Activated CD4-positive, alpha-beta T cell treated with anti-CD3 and anti-CD28 coated beads, Interleukin-2, amount 10 ng/mL, durations not matched to agents 7 days and 5 days (primary cell): ENCODE measurements at places on chromosomes 6 and 20.

DNA sequence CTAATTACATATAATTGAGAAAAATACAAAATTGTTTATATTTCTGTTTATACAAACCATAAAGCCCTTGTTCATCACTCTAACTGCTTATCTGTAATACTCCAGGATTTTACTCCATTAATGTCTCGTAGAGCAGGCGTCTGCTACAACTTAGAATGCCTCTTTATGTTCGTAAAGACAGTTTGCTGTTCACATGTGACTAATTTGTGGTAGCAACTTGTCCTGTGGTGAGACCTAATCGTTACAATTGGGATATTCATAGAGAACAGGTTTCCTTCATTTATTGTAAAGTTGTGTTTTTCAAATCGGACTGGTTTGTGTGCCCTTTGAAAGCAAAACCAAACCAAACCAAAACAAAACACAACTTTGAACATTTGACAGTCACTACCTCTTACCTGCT is 149.7 kb downstream of the ASCC3 start:
- H3K4me3 ChIP-seq: no peak overlapping the region
- peaks cover 4% of the 10 kb centered on the region for H3K36me3 ChIP-seq
- no peaks in the 10 kb centered on the region for H3K27me3 ChIP-seq
- H3K27ac ChIP-seq: no peak overlapping the region

GRCh38 chr6:35320031-35320410 is 22.3 kb upstream of the PPARD start:
- H3K4me1 ChIP-seq: peaks cover 21% of the 10 kb centered on the region
- DNase-seq: no peak
- H3K4me3 ChIP-seq: no peak overlapping the region
- peak overlapping the region; percentile 55 for H3K27ac ChIP-seq
- H3K36me3 ChIP-seq: peaks cover 72% of the 10 kb centered on the region
- no peaks in the 10 kb centered on the region for H3K27me3 ChIP-seq

GRCh38 chr20:48583801-48584200 is 244.0 kb downstream of the PREX1 start:
- H3K27me3 ChIP-seq: peaks cover 11% of the 10 kb centered on the region
- DNase-seq: no peak
- H3K4me3 ChIP-seq: no peak overlapping the region

- no peak overlapping the region for H3K4me3 ChIP-seq
- no peak for DNase-seq
- peaks cover 11% of the 10 kb centered on the region for H3K36me3 ChIP-seq
- H3K27ac ChIP-seq: no peak overlapping the region
- H3K4me1 ChIP-seq: peaks cover 29% of the 10 kb centered on the region
- no peaks in the 10 kb centered on the region for H3K27me3 ChIP-seq
These were observed 27.9 kb downstream of the MANBAL start for GRCh38 chr20:37317316-37317715.

DNA sequence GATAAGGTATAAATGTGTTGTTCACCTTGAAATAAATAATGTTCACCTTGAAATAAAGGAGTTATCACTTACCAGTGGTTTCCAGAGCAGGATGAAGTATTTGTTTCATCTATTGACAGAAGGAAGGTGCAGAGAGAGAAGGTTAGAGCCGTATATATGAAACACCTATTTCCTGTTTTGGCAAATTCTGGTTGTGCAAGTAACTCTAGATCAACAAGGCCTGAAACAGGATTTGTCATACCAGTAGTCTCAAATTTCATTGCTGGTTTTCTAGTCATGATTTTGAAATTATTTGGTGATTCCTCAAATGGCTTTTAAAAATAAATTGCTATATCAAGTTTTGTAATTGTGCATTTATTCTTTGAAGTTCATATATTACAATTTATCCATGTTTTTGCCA is at the start of gene CRISP3:
TSS of gene CRISP3 (minus strand) at position 130 of the 400 bp plus-strand sequence. CDS start at position 109, 21 bp downstream.
- H3K4me3 ChIP-seq: no peak within 1 kb of the TSS
- no peaks in the 10 kb centered on the region for H3K27me3 ChIP-seq
- H3K27ac ChIP-seq: no peak within 1 kb of the TSS
- DNase-seq: no peak
- no peaks in the 10 kb centered on the region for H3K36me3 ChIP-seq
- H3K4me1 ChIP-seq: no peaks in the 10 kb centered on the region

GRCh38 chr20:63772781-63773518 is 33.4 kb downstream of the SLC2A4RG start:
- no peak overlapping the region for H3K27ac ChIP-seq
- H3K27me3 ChIP-seq: peaks cover 3% of the 10 kb centered on the region
- H3K4me1 ChIP-seq: peaks cover 3% of the 10 kb centered on the region
- H3K36me3 ChIP-seq: no peaks in the 10 kb centered on the region

DNA sequence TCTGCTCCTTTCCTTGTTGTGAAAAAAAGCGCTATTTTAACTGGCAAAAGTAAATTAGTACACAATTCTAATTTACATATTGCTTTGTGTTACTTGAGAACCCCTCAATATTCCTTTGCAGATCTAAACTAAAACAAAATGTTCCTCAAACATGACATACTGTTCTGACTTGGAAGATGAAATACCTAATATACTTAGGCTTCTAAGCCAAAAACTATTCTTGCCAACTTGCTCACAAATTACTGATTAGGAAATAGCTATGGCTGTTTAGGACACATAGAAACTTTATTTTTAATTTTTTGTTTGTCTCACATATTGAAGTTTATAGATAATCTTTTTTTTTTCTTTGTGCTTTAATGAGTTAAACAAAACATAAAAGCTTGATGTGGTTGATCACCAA is 542.2 kb downstream of the GRIK2 start:
- H3K4me3 ChIP-seq: no peak overlapping the region
- no peaks in the 10 kb centered on the region for H3K36me3 ChIP-seq
- H3K4me1 ChIP-seq: no peaks in the 10 kb centered on the region

- H3K4me3 ChIP-seq: no peak overlapping the region
- DNase-seq: no peak
- peaks cover 10% of the 10 kb centered on the region for H3K36me3 ChIP-seq
- no peak overlapping the region for H3K27ac ChIP-seq
These were observed 981 bp downstream of the HM13 start for GRCh38 chr20:31515072-31515774.

DNA sequence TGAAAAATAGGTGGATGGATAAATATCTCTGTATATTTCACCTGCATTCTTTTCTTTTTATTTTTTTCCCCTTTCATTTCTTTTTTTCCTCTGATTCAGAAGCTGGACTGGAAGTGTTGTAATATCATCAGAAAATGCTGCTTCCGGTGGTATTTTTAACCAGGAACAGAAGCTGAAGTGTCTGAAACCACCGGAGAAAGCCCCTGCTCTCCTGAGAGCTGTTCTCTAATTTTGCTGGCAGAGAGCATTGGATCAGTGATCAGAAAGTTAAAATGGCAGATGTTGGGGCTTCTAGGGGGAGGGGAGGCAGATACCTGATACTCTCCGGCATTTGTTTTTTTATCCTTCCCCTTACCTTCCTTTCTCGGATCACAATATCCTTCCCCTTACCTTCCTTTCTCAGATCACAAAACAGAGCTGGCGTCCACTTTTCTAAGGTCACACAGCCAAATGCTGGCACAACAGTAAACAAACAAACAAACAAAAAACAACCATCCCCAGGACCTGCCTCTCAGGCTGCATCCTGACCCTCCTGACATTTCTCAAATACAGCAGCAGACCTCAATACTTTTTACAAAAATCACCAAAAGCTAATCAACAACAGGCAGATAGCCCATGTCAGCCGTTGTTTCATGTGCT is 143.2 kb upstream of the ZNF217 start:
- no peak for DNase-seq
- peaks cover 3% of the 10 kb centered on the region for H3K36me3 ChIP-seq
- no peaks in the 10 kb centered on the region for H3K27me3 ChIP-seq
- H3K27ac ChIP-seq: peak overlapping the region; percentile 88

DNA sequence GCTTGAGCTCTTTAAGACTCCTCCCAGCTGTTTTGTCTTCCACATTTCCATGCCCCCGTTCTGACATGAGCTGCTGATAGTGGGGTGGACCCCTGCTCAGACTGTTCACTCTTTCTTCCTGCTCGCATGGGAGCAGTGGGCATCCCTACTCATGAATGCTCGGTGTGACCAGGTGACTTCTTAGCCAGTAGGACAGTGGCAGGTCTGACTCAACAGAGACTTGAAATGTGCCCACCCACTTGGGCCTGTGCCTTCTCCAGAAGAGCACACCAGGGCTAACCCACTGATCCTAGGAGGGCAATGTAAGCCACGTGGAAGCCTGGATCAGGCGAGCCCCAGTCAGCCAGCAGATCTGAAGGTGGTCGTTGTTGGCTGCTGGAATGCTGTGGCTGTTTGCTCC is 582.0 kb downstream of the QKI start:
- H3K4me1 ChIP-seq: no peaks in the 10 kb centered on the region
- no peak overlapping the region for H3K27ac ChIP-seq
- H3K4me3 ChIP-seq: no peak overlapping the region

DNA sequence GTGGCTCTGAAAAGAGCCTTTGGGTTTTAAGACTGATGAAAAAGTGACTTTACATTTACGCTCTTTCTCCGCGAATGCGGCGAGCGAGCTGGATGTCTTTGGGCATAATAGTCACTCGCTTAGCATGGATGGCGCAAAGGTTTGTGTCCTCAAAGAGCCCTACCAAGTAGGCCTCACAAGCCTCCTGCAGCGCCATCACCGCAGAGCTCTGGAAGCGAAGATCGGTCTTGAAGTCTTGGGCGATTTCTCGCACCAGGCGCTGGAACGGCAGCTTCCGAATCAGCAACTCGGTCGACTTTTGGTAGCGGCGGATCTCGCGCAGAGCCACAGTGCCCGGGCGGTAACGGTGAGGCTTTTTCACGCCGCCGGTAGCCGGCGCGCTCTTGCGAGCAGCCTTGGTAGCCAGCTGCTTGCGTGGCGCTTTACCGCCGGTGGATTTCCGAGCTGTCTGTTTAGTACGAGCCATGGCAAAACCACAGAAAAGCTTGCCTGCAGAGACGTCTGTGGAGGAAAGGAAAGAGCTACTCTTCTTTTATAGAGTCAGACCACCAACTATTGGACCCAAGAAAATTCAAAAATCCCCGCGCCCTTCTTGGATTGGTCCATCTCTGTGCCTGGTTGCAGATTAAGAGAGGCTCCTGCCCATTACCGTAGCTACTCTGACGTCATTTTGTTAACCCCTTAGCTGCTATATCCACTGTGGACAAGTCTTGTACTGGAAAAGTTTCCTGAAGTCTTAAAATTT is 55.5 kb upstream of the HFE start:
- peaks cover 2% of the 10 kb centered on the region for H3K36me3 ChIP-seq
- H3K27me3 ChIP-seq: peaks cover 3% of the 10 kb centered on the region

DNA sequence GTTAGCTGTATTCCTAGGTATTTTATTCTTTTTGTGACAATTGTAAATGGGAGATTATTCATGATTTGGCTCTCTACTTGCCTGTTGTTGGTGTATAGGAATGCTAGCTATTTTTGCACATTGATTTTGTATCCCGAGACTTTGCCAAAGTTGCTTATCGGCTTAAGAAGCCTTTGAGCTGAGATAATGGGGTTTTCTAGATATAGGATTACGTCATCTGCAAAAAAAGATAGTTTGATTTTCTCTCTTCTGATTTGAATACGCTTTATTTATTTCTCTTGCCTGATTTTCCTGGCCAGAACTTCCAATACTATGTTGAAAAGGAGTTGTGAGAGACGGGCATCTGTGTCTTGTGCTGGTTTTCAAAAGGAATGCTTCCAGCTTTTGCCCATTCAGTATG is 163.2 kb upstream of the UST start:
- no peaks in the 10 kb centered on the region for H3K36me3 ChIP-seq
- no peaks in the 10 kb centered on the region for H3K4me1 ChIP-seq
- no peak overlapping the region for H3K27ac ChIP-seq
- H3K4me3 ChIP-seq: no peak overlapping the region

DNA sequence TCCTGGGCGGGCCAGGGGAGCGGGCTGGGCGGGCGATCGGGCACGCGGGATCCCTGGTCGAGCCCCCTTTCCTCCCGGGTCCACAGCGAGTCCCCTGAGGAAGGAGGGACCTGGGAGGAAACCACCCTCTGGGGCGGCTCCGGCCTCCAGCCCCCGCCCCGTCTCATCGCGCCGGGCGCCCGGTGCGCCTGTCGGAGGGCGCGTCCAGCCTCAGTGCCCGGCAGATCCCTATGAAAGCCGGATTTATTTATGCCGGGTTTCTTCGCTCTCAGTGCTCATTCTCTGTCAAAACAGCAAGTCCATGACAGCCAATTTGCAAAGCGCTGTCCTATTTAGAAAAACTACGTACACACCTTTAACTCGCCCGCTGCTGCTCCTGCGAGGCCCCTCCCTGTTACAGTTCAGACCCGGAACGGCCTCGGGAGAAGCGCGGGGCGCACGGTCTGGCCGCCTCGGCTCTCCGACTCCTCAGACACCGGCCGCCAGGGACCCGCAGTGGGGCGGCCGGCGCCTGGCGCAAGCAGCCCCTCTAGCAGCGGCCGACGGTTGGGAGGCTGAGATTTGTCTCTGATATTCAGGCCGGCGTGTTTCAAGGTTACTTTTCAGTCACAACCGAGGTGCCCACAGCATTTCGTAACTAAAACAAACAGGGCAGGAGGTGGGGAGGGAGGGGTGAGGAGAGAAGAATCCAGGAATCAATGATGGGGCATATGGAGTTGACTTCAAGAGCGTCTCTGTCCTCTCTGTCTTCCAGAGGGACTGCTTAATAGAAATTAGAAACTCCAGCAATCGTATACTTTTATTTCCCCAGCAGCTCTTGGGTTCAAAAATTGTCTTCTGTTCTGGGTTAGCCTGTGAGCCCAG is 782 bp upstream of the FOXA2 start:
- no peaks in the 10 kb centered on the region for H3K4me1 ChIP-seq
- no peak overlapping the region for H3K4me3 ChIP-seq
- peaks cover 75% of the 10 kb centered on the region for H3K27me3 ChIP-seq
- H3K27ac ChIP-seq: peak overlapping the region; percentile 31
- no peaks in the 10 kb centered on the region for H3K36me3 ChIP-seq

GRCh38 chr6:156391061-156391672 is 386.0 kb upstream of the ARID1B start:
- H3K36me3 ChIP-seq: no peaks in the 10 kb centered on the region
- no peak overlapping the region for H3K27ac ChIP-seq
- DNase-seq: no peak
- H3K4me1 ChIP-seq: peaks cover 38% of the 10 kb centered on the region
- H3K27me3 ChIP-seq: peaks cover 15% of the 10 kb centered on the region

- H3K4me1 ChIP-seq: peaks cover 3% of the 10 kb centered on the region
- DNase-seq: no peak
- H3K27me3 ChIP-seq: peaks cover 62% of the 10 kb centered on the region
- peak overlapping the region; percentile 46 for H3K27ac ChIP-seq
- H3K36me3 ChIP-seq: no peaks in the 10 kb centered on the region
These were observed 8.8 kb downstream of the FOXC1 start for GRCh38 chr6:1618311-1619097.

DNA sequence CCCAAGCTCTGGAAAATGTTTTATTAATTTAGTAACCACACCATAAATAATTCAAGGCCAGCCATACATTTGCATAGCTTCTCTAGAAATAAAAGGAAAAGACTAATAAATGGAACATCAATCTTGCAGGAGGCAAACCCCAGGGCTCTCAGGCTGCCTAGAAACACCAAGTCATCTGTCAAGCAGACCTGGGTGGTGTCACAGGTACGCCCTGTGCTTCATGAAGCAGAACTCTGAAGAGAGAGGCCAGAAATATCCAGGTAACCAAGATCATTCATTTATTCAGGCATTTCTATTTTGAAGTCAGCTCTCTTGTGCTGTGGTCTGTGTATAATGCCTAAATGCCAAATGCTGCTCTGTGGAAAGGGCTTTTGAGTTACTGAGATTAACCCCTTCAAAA is 45.3 kb upstream of the ARMH2 start:
- H3K4me1 ChIP-seq: peaks cover 56% of the 10 kb centered on the region
- H3K36me3 ChIP-seq: peaks cover 90% of the 10 kb centered on the region
